ENCODE measurements at places on chromosomes 11 and 22. TPM values are rescaled to one million over a fixed set of nuclear protein-coding genes. Genes with fewer than 3 reads are reported as not detected.

The ADAMTS8 gene
- not detected for total RNA-seq

The ART1 gene
- not detected for total RNA-seq

The CARD18 gene
- 0.19 TPM for total RNA-seq

The PATE2 gene
- total RNA-seq, result not detected

All from hair follicular keratinocyte (primary cell).